ENCODE measurements at places on chromosomes 2 and 18. TPM values are rescaled to one million over a fixed set of nuclear protein-coding genes. Genes with fewer than 3 reads are reported as not detected.

The KCNS3 gene
- total RNA-seq = 13.1 TPM

The LTBP1 gene
- 75.9 TPM for total RNA-seq

The SP5 gene
- total RNA-seq = 3.3 TPM

The NPHP1 gene
- total RNA-seq = 8.3 TPM

The DOK6 gene
- 15.8 TPM for total RNA-seq

The VWC2L gene
- 0.35 TPM for total RNA-seq

The ATL2 gene
- 99.9 TPM for total RNA-seq

The CHRND gene
- 5.5 TPM for total RNA-seq

The SOCS6 gene
- total RNA-seq = 24.6 TPM

The SH3RF3 gene
- 6.9 TPM for total RNA-seq

The DSEL gene
- total RNA-seq = 29.2 TPM

The TMEM178A gene
- 40.5 TPM for total RNA-seq

The RAB6C gene
- 0.23 TPM for total RNA-seq

The CD8B2 gene
- 0.06 TPM for total RNA-seq

The GNLY gene
- total RNA-seq = not detected

The ASB18 gene
- total RNA-seq = 2.0 TPM

The FZD7 gene
- 76.1 TPM for total RNA-seq

The AGXT gene
- not detected for total RNA-seq

The FAP gene
- 17.2 TPM for total RNA-seq

The ANAPC1 gene
- 60.9 TPM for total RNA-seq

The RBFA gene
- 44.6 TPM for total RNA-seq

The INPP5D gene
- 23.4 TPM for total RNA-seq

The SAG gene
- total RNA-seq = not detected

The TWSG1 gene
- total RNA-seq = 73.7 TPM

The LYG1 gene
- 1.1 TPM for total RNA-seq

The ITPRIPL1 gene
- total RNA-seq = 3.2 TPM

The ST8SIA3 gene
- 0.06 TPM for total RNA-seq

The ADGRF3 gene
- total RNA-seq = 0.64 TPM

The MAP3K2 gene
- total RNA-seq = 57.0 TPM

The NOSTRIN gene
- 25.3 TPM for total RNA-seq

The G6PC2 gene
- total RNA-seq = 0.23 TPM

The RSAD2 gene
- 7.2 TPM for total RNA-seq

The FIGN gene
- total RNA-seq = 6.1 TPM

The TOGARAM2 gene
- total RNA-seq = 0.53 TPM

The POMC gene
- 7.8 TPM for total RNA-seq

The UGT1A3 gene
- not detected for total RNA-seq

The TMEM247 gene
- total RNA-seq = not detected

The SCG2 gene
- 1.1 TPM for total RNA-seq

The SLC4A5 gene
- 8.4 TPM for total RNA-seq

The RASGRP3 gene
- 36.8 TPM for total RNA-seq

The MOCOS gene
- 0.53 TPM for total RNA-seq

The GULP1 gene
- total RNA-seq = 59.0 TPM

The VIT gene
- 0.88 TPM for total RNA-seq

The SP140 gene
- 0.47 TPM for total RNA-seq

The TUBB6 gene
- total RNA-seq = 88.5 TPM

The ARHGEF4 gene
- total RNA-seq = 6.7 TPM

The ICOS gene
- 0.23 TPM for total RNA-seq

The MDH1B gene
- total RNA-seq = 7.0 TPM

The SKOR2 gene
- not detected for total RNA-seq

The DAW1 gene
- total RNA-seq = 0.12 TPM

The EML6 gene
- 21.1 TPM for total RNA-seq

Data from metanephros (tissue), 2 donors.